Lower leg skin (tissue), 4 donors: ENCODE measurements at places on chromosomes 5 and 9. TPM values are rescaled to one million over a fixed set of nuclear protein-coding genes. Genes with fewer than 3 reads are reported as not detected.

DNA sequence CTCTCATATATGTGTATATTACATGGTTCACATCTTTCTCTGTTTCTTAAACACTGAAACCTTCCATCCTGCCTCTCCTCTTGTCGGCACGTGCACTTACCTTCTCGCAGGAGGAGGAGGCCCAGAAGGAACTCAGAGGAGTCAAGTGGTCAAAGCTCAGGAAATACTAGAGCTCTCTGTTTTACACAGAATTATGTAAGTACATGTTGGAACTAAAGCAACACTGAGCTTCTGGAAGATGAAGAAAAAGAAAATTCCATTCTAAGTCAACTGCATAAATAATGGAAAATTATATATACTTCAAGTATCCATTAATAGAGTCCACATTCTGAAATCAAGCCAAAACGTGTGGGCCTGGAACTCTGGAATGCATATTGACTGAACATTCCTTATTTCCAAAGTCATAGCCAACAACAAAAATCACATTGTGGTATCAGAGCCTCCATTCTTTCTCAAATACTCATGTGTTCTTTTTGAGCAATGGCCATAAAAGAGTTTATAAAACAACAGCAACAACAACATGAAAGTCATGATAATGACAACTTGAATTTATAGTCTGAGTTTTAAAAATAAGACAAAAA lies 121.5 kb upstream of the RAI14 start:
- DNase-seq, result no peak

- DNase-seq, result no peak
These were observed 321.5 kb downstream of the ENC1 start for GRCh38 chr5:74319076-74319475.

DNA sequence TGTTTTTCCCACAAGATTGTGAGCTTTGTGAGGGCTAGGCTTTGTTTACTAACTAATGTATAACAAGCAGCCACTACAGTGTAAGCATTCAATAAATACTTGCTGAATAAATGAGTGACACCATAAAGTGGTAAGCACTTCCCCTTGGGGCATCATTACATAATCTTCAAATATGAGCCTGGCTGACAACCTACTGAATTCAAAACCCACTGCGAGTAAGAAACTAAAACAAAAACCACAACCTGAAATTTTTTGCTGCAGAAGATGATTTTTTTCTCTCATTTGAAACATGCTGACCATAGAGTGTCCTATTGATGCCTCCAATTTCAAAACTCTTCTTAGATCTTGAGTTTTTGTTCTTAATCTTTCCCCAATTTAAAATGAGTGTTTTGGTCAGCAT lies 331.3 kb upstream of the CCNG1 start:
- no peak for DNase-seq

GRCh38 chr5:149344151-149344550 lies 1.1 kb upstream of the GRPEL2 start:
- DNase-seq, result no peak

The TMEM174 gene
- not detected for total RNA-seq

- no peak for DNase-seq
These were observed 334.9 kb downstream of the BNC2 start for GRCh38 chr9:16535555-16535954.
